ENCODE measurements at places on chromosomes 7 and 10.
A peak's percentile ranks its signal among the peaks of the same experiment; 100 is the strongest.

- no peak for DNase-seq
These were observed 446.9 kb downstream of the KIF20B start for GRCh38 chr10:90148116-90148855.

GRCh38 chr10:31823358-31823757 lies 105.3 kb downstream of the ARHGAP12 start:
- DNase-seq: no peak

DNA sequence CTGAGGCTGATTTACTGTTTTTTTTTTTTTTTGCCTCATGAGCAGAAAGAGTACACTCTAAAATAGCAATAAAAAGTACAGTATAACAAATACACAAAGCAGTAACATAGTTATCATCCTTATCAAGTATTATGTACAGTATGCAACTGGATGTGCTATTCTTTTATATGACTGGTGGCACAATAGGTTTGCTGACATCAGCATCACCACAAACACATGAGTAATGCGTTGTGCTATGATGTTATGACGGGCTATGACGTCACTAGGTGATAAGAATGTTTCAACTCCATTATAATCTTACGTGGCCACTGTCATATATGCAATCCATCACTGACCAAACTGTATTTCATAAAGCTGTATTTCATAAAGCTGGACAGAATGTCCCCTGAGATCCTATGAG lies 189.2 kb upstream of the GLI3 start:
- DNase-seq: no peak

DNA sequence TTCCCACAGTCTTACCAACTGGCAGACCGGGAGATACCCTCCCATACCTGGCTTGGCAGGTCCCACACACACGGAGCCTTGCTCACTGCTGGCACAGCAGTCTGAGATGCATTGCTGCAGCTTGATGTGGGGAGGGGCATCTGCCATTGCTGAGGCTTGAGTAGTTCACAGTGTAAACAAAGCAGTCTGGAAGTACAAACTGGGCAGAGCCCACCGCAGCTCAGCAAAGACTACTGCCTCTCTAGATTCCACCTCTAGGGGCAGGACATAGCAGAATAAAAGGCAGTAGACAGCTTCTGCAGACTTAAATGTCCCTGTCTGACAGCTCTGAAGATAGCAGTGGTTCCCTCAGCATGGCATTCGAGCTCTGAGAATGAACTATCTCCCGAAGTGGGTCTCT lies 69.6 kb upstream of the RELN start:
- DNase-seq: no peak

DNA sequence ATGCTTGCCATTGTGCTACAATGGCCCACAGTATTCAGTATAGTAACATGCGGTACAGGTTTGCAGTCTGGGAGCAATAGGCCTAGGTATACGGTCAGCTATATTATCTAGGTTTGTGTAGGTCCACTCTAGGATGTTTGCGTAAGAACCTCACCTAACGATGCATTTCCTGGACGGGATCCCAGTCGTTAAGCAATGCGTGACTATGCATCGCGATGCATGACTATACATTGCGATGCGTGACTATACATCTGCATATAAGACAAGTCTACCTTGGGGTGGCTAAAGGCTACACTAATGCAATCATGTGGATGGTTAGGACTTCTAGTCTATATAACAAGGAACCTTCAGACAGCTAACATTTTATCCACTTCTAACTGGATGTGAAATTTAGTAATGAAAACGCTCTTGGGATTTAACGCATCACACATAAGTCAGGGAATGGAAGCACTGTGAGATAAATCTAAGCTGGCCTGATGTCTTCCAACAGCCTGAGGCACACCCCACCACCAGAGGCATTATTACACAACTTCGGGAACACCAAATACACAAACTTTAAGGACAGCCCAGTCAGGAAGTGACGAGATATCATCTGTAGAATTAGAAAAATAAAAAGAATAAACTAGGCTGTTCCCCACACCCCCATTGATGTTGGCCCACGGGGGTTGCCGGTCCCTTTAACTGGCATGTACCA lies 9.2 kb downstream of the GNA12 start:
- no peak for DNase-seq

GRCh38 chr7:86326847-86327246 lies 316.9 kb upstream of the GRM3 start:
- DNase-seq: no peak

- DNase-seq: no peak
These were observed 143.4 kb downstream of the TPST1 start for GRCh38 chr7:66348531-66348930.

- DNase-seq: no peak
These were observed 4.3 kb downstream of the NOC3L start for GRCh38 chr10:94358480-94358879.

DNA sequence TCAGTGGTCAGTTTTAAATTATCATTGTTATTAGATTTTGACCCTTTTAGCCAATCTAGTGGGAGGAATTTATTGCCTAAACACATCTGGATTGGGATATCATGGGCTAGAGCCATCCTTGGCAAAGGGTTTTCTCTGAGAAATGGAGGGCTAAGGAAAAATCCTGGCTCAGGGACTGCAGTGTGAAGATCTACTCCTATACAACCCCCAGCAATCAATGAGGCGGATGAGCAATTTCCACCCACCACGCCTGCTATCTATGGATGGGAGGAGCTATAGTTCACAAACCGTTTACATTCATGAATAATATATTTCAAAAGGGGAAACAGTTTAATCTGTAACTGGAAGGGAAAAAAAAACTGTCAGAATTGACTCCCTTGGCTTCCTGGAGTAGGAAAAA lies 2.7 kb downstream of the CAV1 start:
- no peak for DNase-seq

GRCh38 chr10:69492746-69493462 lies 41.6 kb downstream of the TSPAN15 start:
- no peak for DNase-seq

- DNase-seq: no peak
These were observed 23.6 kb downstream of the VIPR2 start for GRCh38 chr7:159121068-159121467.

- no peak for DNase-seq
These were observed 14.3 kb downstream of the GHRHR start for GRCh38 chr7:30977896-30978564.

- no peak for DNase-seq
These were observed 22.3 kb downstream of the CYP2W1 start for GRCh38 chr7:1005303-1005702.

DNA sequence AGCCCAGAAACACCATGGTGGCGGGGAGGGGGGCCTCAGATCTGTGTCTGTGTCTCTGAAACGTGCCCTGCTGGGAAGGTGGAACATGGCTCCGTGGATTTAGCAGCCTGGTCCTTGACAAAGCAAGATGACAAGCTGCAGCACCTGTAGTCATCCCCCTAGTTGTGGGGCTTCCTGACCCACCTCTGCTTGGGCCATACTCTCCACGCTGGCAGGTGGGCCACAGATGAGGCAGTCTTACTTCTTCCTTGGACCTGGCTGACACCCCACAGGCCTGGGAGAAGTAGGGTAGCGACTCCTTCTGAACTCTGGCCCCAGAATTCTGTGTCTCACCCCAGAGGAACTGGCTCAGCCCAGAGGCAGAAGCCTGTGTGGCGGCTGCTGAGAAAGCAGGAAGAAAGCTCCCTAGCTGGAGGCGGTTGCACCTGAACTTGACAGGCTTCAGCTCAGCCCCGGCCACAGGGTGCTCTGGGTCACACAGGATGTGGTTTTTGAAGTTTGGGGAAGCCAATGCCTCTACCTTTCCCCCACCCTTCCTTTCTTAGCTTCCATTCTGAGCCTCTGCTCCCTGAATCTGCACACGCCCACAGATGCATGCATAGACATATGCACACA lies 113.9 kb downstream of the ABLIM1 start:
- DNase-seq: peak; percentile 31

- no peak for DNase-seq
These were observed 545 bp upstream of the AKR1E2 start for GRCh38 chr10:4825456-4825867.

DNA sequence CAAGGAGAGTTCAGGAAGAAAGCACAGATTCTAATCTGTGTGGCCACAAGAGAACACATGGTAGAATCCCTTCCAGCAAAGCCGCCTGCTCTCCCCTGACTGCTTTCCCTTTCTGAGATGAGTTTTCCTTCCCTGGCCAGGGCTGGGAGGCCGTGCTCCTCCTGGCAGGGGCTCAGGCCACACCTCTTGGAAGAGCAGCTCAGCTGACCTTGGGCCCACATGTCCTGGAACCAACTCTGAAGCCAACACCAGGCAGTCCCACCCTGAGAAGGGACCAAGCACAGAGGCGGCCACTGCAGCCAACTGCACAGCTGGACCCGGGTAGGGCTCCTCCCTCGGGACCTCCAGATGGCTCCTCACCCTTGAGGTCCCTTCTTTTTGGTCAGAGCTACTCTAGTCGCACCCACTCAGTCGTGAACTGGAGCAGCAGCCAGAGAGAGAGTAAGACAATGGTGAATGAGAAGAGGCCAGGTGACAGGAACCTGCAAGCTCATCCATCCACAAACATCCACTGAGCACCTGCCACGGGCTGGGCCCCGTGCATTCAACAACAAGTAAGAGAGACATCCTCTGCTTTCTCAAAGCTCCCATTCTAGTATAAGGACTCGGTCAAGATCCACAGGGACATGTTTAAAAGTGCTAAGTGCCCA lies 40.3 kb downstream of the FAM53B start:
- no peak for DNase-seq

DNA sequence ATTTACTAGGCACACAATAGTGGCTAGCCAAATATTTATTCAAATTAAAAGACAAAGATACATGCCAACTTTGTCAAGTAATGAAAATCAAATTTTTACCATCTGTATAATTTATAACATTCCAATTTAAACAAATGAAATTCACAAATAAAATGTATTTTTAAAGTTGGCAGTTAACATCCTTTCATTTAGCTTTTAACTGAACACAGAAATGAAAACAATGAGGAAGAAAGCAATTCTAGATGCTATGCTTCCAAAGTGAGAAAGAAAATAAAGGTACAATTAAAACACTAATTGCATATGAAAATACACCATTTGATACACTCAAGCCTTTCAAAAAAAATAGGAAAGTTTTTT lies 123.1 kb downstream of the MPP7 start:
- no peak for DNase-seq

GRCh38 chr7:85078181-85078580 lies 108.7 kb downstream of the SEMA3D start:
- no peak for DNase-seq

GRCh38 chr10:104274762-104275721 lies 6.1 kb downstream of the GSTO2 start:
- DNase-seq: peak; percentile 22

DNA sequence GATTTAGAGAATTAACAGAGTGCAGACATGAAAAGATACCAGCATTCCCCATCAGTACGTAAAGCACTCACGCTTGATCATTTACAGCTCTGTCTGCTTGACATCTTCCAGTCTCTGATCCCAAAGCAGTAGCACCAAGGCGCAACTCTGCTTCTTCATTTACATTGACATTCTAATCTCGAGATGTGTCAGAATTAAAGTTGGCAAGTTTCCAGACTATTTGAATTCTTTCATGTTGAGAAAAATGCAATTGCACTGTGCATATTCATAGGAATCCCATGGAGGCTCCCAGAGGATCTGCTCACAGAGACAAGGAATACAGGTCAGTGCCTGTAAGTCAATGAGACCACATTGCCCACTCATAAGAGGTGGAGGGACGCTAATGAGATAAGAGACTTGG lies 183.9 kb downstream of the LRRN3 start:
- DNase-seq: no peak

GRCh38 chr10:17923728-17924127 lies 28.0 kb upstream of the SLC39A12 start:
- no peak for DNase-seq

- DNase-seq: no peak
These were observed 8.4 kb downstream of the THAP5 start for GRCh38 chr7:108561047-108561619.

DNA sequence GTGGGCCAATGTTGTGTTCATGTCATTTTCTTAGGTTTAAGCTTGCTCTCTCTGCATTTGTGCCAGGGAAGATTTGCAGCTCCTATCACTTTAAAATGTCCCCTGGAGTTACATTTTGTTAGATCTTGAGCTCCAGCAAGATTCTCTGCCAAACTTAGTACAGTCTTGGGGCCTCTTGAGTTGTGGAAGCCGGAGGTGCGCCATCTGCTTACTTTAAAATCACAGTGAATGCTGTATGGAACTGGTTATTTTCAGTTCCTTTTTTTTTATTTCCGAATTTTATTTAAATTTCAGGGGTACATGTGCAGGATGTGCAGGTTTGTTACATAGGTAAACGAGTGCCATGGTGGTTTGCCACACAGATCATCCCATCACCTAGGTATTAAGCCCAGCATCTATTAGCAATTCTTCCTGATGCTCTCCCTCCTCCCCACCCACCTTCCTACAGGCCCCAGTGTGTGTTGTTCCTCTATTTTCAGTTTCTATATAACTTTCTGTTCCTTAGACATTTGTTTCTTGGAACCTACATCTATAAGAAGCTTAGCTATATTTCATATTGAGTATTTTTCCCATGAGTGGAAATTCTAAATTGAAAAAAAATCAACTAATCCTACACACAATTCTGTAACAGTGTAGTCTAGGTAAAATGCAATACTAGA lies 114.4 kb upstream of the CREB5 start:
- DNase-seq: no peak

GRCh38 chr7:27704422-27705199 lies 35.4 kb upstream of the TAX1BP1 start:
- no peak for DNase-seq

DNA sequence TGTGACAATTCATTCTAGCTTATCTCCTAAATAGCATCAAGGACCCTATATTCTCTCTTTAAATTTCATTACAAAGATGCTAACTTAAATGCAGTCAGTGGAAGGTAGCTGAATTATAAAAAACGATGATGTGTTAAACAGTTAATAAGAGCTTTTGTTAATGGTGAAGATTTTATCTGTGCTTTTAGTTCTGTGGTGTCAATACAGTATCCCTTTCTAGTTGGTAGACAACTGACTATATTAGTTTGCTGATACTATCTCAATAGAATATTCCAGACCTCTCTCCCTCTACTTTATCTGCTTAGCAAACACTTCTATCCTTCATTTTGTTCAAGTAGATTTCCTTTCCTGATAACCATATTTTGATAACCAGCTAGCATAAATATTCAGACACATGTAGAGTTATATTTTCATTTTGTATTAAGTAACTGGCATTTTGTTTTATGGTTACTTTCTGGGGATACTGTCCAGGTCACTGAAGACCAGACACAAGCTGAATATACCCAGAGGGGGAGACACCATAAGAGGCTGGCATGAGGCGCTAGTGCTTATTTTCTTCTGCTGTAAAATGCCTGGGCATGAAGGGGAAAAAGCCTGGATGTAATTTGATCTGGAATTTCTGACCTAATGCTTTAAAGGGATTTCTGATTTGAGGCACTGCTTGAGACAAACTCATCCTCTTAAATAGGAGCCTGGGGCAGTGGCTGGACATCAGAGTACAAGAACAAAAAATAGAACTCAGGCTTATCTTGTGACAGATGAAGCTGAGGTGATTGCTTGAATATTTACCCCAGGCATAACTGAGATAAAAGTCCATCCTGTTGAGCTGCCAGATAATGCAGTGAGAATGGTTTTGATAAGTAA lies 197.5 kb downstream of the MALRD1 start:
- no peak for DNase-seq

- DNase-seq: no peak
These were observed 13.1 kb downstream of the THNSL1 start for GRCh38 chr10:25029519-25029918.
